ENCODE measurements at places on chromosomes 13 and 19.

GRCh38 chr19:45200568-45200967 is 22.0 kb downstream of the BLOC1S3 start:
- H3K36me3 ChIP-seq, result no peaks in the 10 kb centered on the region
- no peak overlapping the region for H3K4me3 ChIP-seq
- H3K4me1 ChIP-seq, result no peaks in the 10 kb centered on the region
- H3K27me3 ChIP-seq, result peaks cover 15% of the 10 kb centered on the region
- DNase-seq, result no peak

DNA sequence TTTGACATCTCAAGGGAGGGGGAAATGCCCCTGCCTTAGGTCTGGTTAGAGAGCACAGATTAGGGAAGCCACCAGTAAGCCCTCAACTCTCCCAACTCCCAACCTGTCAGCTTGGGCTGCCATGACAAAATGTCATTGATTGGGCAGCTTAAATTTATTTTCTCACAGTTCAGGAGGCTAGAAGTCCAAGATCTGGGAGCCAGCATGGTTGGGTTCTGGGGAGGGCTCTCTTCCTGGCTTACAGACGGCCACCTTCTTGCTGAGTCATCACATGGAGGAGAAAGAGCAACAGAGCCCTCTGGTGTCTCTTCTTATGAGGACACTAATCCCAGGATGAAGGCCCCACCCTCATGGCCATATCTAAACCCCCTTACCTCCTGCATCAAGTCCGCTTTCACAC is 24.2 kb downstream of the C19orf12 start:
- H3K4me3 ChIP-seq, result no peak overlapping the region
- DNase-seq, result no peak
- peaks cover 2% of the 10 kb centered on the region for H3K36me3 ChIP-seq
- no peaks in the 10 kb centered on the region for H3K27me3 ChIP-seq
- H3K27ac ChIP-seq, result peak overlapping the region; percentile 49

DNA sequence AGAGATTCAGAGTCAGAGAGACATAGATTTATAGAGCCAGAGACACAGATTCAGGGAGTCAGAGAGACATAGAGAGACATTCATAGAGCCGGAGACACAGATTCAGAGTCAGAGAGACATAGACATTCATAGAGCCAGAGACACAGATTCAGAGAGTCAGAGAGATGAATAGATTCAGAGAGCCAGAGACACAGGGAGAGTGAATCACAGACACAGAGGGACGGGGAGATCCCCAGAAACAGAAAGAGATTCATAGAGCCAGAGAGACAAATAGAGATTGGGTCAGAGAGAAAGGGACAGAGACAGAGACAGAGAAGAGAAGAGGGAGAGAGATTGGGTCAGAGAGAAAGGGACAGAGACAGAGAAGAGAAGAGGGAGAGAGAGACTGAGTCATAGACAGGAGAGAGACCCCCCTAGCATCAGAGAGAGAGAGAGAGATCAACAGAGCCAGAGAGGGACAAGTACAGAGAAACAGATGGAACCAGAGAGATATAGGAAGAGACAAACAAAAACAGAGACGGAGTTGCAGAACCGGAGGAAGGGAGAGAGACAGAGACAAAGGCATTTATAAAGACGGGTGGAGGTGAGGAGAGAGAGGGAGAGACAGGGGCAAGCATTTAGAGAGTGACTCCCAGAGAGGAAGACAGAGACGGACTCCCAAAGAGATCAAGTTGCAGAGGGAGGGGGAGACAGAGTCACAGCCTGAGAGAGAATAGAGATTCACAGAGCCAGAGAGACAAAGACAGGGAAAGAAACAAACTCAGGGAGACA is 1.1 kb upstream of the PRKCG start:
- peaks cover 11% of the 10 kb centered on the region for H3K4me1 ChIP-seq
- peaks cover 24% of the 10 kb centered on the region for H3K27me3 ChIP-seq
- peaks cover 2% of the 10 kb centered on the region for H3K36me3 ChIP-seq
- no peak overlapping the region for H3K4me3 ChIP-seq
- no peak for DNase-seq
- no peak overlapping the region for H3K27ac ChIP-seq

DNA sequence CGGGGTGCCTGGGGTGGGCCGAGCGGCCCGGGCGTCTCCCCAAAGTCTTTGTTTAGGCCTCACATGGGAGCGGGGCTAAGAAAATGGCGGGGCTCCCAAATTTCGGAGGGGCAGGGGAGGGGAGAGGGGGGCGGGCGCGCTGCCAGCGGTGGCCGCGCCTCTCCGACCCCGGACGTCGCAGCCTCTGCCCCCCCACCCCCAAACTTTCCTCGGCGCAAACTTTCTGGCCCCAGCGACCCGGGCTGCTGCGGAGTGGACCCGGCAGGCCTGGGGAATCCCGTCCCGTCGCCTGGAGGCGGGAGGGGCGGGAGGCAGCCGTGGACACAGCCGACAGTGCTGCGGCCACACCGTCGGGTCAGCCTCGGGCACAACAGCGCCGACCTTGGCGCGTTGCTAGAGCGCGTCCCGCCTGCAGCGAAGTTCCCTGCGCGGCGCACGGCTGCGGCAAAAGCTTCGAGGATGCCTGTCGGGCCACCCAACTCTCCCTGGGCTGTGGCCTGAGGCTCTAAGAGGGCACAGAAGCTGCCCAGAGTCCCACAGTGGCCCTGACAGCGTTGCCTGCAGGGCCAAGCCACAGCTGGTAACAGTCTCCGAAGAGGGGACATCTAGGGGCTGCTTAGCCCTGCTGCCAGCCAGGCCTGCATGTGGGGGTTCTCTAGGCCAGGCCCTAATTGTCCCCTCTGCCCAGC is 1.3 kb downstream of the NFIX start:
- peaks cover 84% of the 10 kb centered on the region for H3K27me3 ChIP-seq
- H3K4me1 ChIP-seq, result peaks cover 4% of the 10 kb centered on the region
- H3K27ac ChIP-seq, result no peak overlapping the region
- no peaks in the 10 kb centered on the region for H3K36me3 ChIP-seq

DNA sequence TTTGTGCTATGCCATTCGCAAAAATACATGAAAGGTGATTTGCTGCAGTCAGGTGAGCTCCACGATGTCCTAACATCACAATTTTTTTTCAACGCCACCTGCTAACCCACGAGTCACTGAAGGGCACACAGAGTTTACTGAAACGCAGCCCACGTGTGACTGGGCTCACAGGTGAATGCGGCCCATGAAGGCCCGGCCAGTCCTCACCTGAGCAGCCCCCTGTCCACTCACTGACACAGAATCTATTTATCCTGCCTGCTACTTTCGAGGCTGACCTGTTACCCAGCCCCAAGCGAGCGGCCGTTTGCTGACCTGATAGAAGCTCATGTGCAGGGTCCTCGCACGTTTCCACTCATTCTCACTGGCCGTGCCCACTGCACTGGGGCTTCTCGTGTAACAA is 121.9 kb upstream of the SOX1 start:
- peaks cover 37% of the 10 kb centered on the region for H3K27me3 ChIP-seq
- H3K36me3 ChIP-seq, result no peaks in the 10 kb centered on the region
- H3K4me1 ChIP-seq, result no peaks in the 10 kb centered on the region
- H3K4me3 ChIP-seq, result no peak overlapping the region
- no peak for DNase-seq
- H3K27ac ChIP-seq, result no peak overlapping the region

GRCh38 chr19:862581-863314 is 3.3 kb downstream of the CFD start:
- H3K4me1 ChIP-seq, result no peaks in the 10 kb centered on the region
- no peak overlapping the region for H3K27ac ChIP-seq
- DNase-seq, result no peak
- H3K36me3 ChIP-seq, result peaks cover 8% of the 10 kb centered on the region

DNA sequence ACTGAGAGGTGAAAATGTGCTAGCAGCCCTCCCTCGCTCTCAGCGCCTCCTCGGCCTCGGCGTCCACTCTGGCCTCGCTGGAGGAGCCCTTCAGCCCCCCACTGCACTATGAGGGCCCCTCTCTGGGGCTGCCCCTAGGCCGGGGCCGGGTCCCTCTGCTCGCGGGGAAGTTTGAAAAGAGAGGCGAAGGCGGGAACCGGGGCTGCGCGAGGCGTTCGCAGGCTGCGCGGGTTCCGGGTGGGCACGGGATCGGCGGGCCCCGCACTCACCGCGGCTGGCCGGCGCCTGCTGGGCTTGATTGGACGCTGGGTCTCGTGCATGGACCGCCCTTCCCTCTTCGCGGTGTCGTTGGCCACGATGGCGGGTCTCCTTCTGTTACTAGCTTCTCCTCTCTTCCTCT is 29.3 kb downstream of the C1QTNF9 start:
- no peak for DNase-seq
- peaks cover 2% of the 10 kb centered on the region for H3K27me3 ChIP-seq
- no peak overlapping the region for H3K27ac ChIP-seq
- no peaks in the 10 kb centered on the region for H3K4me1 ChIP-seq
- no peaks in the 10 kb centered on the region for H3K36me3 ChIP-seq

DNA sequence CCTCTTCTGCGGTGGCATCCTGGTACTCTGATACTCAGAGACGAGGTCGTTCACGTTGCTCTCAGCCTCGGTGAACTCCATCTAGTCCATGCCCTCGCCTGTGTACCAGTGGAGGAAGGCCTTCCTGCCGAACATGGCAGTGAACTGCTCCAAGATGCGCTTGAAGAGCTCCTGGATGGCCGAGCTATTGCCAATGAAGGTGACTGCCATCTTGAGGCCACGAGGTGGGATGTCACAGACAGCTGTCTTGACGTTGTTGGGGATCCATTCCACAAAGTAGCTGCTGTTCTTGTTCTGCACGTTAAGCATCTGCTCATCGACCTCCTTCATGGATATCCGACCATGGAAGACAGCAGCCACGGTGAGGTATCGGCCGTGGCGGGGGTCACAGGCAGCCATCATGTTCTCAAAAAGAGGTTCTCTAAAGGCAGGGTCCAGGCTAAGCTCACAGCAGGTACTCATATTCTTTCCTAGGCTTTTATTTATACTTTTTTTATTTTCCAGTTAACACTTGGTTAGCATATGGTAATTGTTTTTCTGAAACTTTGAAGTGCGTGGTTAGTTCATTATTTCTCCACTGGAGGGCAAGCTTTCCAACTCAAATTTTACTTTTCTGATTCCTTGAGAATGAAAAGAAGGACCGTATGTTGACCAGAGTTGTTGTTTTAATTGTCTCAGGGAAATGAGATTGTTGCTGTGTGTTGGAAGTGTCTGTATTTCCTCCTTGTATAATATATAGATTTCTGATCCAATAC is 72.4 kb upstream of the RGCC start:
- H3K4me3 ChIP-seq, result no peak overlapping the region
- H3K27ac ChIP-seq, result no peak overlapping the region
- H3K4me1 ChIP-seq, result no peaks in the 10 kb centered on the region

DNA sequence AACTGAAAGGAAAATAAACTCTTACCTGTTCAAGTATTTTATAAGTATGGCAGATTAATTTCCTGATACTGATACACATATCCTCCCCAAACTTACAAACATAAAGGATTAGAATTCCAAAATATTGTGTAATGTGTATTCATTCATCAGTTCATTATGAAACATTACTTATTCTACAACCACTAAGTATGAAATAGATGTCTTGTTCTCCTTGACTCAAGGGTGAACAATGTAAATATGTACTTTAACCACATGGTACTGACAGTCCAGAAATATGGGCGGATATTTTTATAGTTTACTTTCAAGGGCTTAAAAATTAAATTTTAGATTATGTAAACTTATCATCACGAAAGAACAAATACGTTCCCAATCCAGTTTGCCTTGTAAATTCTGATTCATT is 334.0 kb downstream of the LIG4 start:
- no peak for DNase-seq
- H3K4me3 ChIP-seq, result no peak overlapping the region
- no peaks in the 10 kb centered on the region for H3K4me1 ChIP-seq
- H3K36me3 ChIP-seq, result no peaks in the 10 kb centered on the region
- no peak overlapping the region for H3K27ac ChIP-seq

GRCh38 chr19:31064491-31064890 is 284.7 kb downstream of the TSHZ3 start:
- no peak overlapping the region for H3K27ac ChIP-seq
- no peaks in the 10 kb centered on the region for H3K36me3 ChIP-seq
- H3K4me3 ChIP-seq, result no peak overlapping the region
- DNase-seq, result no peak
